ENCODE measurements at places on chromosomes 12 and 14.

DNA sequence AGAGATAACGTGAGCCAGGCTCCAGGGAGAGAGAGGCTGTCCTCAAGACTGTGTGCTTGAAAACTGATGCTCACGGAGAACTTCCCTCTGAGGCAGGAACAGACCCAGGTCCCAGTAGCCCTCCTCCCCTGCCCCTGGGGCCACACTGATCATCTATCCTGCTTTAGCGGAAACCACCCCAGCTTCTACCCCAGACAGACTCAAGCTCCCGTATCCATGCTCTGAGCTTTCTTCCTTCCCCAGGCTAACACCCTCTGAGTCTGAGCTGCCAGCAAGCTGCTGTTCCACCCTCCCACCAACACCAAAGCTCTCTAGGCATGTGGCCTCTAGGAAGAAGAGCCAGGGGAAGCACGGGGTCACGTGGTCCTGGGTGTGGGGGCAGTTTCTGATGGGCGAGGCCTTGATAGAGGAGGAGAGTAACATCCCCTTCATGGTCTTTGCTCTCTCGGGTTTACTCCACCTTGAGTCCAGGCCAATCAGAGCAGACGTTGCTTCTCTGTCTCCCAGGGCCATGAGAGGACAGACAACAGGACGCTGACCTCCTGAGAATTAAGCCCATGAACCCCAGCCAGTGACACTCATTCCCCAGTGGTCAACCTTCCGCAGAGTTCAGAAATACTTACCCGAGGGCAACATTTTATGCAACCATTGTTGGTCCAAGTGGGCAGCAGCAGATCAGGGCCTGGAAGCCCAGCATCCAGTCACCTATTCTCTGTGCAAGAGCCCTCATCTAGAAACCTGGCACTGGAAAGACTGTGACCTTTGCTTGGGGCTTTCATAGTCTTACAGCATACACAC lies 1.4 kb downstream of the PCK2 start:
- no peak for DNase-seq

- DNase-seq, result no peak
Measured at GRCh38 chr14:58129208-58129607, 22.8 kb downstream of the ARMH4 start.

DNA sequence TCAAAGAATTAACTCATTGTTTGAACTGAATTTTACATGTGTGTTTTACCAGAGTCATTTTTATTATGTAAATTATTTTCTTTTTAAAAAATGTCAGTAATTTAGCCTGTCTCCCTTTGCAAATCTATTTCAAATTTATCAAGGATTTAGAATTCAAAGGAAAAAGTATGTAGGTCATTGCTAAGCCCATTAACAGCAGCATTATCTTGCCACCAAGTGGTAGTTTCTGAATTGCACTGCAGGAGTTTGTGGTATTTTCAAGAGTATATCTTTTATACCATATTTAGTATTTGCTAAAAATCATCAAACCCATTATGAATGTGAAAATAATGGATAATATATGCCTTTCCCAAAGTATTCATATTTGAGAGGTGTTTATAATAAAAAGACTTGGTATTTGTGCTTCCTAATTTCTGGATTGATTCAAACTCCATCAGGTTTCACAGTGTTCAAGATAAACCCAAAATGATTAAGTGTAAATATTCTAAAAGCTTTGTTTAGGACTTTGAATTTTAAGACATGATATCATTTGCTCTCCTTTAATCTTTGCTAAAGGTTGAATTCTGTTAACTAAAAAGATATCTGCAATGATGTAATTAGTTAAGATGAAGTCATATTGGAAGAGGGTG lies 711.4 kb downstream of the FSCB start:
- DNase-seq, result no peak

DNA sequence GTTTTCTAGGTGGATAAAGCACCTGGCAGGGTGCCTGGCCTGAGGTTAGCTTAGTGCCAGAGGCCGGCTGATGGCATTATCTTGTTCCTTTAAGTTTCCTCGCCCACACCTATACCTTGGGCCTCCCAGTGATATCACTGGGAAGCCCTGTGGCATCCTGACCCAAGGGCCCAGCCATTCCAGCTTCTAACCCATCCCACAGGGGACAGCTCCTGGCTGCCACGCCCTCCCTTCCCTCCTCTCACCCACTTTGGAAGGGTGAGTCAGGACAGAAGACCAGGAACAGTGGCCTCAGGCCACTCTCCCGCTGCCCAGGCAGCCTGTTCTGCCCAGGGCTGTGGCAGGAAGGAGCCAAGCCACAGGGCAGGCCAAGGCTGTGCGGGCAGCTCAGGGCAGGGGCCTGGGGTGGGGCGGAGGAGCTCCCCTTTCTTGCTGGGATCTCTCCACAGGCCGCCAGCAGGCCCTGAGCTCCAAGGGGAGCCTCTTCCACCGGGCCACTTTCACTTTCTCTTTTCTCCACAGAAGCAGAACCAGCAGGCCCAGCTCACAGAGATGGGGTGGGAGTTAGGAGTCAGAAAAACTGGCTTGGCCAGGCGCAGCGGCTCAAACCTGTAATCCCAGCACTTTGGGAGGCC lies 75.1 kb downstream of the IRF2BPL start:
- DNase-seq, result no peak

DNA sequence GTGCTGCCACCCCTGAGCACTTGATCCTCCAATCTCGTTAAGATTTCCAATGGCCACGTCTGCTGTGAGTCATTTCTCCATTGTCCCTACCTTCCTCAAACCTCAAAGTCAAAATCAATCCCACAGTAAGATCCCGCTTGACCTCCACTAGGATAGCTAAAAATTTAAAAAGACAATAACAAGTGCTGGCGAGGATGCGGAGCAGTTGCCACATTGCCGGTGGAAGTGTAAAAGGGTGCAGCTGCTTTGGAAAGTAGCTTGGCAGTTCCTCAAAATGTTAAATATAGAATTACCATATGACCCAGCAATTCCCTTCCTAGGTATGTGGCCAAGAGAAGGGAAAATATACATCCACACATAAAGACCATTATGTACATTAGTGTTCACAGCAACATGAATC lies 9.5 kb upstream of the BCL7A start:
- DNase-seq, result no peak

DNA sequence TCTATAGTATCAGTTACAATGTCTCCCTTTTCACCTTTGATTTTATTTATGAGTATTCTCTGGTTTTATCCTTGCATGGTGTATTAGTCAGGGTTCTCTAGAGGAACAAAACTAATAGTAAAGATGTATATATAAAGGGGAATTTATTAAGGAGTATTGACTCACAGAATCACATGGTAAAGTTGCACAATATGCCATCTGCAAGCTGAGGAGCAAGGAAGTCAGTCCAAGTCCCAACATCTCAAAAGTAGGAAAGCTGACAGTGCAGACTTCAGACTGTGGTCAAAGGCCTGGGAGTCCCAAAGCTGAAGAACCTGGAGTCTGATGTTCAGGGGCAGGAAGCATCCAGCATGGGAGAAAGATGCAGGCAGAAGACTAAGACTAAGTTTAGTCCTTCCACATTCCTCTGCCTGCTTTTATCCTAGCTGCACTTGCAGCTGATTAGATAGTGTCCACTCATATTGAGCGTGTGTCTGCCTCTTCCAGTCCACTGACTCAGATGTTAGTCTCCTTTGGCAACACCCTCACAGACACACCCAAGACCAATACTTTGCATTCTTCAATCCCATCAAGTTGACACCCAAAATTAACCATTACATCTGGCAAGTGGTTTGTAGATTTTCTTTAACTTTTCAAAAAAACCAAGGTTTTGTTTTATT lies 308.0 kb upstream of the LMO3 start:
- no peak for DNase-seq

GRCh38 chr14:72084935-72085334 lies 152.7 kb downstream of the RGS6 start:
- DNase-seq, result no peak

DNA sequence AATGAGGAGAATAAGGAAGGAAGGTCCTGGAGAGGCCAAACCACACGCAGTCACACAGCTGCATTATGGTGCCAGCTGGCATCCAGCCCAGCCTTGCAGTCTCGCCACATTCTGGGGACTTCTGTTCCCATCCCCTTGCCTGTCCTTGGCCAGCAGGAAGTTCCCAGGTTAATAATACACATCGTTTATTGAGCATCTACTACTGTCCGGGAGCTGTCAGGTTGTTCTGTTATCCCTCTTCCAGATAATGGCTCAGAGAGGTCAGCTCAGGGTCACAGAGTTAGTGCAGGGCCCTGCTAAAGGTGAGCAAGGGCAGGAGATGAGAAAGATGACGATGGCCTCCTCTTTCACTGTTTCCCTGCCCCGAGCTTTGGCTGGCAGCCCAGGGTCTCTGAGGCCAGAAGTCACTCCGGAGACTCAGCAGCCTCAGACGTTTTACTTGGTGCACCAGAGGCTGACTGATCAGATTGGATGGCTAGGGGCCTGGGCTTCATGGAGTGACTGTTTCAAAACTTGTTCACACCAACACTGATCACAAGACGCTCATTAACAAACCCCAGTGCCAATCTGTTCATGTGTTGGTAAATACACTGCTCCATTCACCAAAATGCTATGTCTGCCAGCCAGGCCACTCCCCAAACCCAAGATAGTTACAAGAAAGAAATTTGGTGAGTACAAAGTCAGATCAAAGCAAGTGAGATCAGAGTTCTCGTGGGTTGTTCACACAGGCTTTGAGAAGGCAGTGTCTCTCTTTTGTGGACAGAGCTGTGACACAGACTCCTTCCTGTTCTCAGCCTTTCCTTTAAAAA lies 79.2 kb downstream of the B4GALNT3 start:
- DNase-seq, result no peak

DNA sequence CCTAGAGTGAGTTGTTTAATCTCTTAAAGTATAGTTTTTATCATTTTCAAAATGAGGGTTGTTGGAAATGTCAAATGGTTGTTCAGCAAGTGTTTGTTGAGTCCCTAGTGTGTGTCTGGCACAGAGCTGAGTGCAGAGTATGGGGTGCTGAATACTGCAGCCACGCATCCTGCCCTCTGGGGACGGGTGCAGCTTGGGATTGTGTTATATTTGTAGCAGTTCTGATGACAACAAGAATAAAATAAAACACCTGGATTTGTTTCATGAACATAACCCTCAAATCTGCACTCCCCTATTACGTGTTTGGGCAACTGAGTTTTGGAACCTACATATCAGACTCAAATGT lies 127.9 kb downstream of the CACNA1C start:
- no peak for DNase-seq

GRCh38 chr12:58647495-58647894 lies 272.8 kb downstream of the LRIG3 start:
- DNase-seq, result no peak

- DNase-seq, result no peak
Measured at GRCh38 chr14:20970647-20970982, 15.3 kb downstream of the RNASE2 start.

GRCh38 chr14:21524575-21525490 lies 1.3 kb downstream of the SALL2 start:
- DNase-seq, result no peak
